ENCODE measurements at places on chromosomes 1 and 21.

DNA sequence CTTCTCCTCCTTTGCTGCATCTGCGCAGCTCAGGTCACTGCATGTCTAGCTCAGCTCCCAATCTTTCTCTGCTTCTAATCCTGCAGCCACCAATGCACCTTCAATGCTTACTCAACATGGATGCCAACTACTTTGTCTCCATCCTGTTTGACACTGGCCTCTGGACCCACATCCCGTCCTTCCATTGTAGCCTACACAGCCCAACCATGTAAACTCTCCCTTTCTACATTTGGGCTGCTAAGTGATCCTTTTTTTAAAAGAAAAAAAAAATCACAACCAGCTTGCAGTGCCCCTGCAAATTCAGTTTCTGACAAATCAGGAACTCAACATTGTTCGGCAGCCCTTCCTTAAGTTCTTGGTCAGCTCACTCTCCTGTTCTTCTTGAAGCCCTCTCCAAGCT, 9.4 kb upstream of the CRABP2 start:
- no peak for DNase-seq

- DNase-seq, result no peak
These were observed 43.5 kb upstream of the TTLL7 start for GRCh38 chr1:84042461-84042860.

DNA sequence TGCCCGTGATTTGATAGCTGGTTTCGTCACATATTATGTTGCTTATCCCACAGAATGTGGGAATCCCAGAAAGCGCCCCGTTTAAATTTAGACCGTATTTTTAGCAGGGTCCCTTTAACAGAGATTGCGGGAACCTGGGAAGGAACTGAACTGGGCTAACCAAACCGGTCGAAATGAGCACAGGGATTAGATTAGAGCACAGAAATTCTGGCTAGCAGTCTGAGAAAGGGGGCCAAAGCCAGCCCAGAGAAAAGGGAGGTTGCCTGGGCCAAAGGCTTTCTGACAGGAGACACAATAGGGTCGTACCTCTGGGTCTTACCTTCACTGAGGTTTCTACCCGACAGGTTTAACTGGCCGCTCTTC, 327 bp downstream of the LRRC40 start:
- no peak for DNase-seq

DNA sequence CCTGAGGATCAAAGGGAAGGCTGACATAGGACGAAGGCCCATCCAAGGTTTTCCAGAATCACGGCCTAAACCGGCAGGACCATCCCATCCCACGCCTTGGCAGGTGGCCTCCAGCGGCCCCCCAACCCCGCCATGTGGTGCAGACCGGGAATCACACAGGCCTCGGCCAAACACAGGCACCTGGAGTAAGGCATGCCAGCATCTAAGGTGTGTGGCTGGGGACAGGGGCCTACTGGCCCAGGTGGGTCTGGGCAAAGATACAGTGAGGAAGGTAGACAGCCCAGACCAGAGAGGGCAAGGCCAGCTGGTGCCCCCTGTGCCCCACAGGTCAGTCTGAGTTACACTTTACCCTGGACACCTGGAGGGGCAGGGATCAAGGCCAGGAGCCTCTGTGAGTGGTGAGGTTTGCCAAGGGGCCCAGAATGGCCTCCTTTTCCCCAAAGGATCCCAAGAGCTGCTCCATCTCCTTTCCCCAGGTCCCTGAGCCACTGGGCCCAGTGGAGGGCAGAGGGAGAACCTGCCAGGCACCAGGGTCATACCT, 12.7 kb upstream of the TAS1R2 start:
- no peak for DNase-seq

DNA sequence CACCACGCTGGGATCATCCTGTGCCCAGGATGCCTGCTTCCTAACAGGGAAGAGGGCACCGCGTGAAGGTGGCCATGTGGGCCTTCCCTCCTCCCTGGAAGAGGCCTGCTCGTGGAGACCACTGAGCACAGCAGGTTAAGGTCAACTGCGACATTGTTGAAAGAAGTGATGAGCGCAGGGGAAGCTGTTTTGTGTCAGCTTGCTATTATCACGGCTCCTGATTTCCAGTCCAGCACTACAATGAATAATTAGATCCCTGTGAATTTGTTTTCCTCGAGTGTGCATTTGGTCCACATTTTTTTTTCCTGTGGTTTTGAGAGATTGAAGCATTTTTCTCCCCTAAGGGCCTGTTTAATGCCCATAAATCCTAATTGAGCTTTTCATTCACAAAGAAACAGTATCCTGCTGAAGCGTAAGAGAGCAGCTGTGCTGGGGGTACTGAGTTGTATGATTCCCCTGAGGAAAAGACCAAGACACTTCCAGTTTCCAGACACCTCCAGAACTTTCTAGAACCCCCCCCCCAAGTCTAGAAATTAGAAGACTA, 204.9 kb downstream of the KCNJ6 start:
- no peak for DNase-seq

DNA sequence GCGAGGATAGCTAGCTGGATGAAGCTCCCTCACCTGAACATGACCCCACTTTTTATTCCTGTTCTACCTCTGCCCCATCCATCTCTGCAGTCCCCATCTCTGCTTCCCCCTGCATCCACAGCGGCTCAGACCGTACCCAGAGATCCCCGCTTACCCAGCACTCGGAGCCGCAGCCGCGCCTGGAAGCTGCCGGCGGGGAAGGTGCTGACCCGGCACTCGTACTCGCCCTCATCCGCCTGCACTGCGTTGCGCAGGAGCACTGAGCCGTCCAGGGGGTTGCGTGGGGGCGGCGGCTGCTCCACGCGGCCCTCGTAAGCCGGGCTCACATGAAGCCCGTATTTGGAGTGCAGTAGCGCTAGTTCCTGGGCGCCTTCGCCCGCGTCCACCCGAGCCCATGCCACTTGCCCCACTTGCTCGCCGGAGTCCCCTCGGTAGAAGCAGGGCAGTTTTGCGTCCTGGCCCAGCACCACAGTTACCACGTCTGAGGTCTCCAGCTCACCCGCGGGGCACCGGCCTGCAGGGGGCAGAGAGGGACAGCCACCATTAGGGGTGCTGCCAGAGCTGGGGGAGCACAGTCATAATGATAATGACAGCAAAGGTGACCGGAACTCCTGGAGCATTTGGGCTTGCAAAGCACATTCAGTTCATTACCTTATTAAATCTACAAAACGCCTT, 9.8 kb downstream of the NECTIN4 start:
- DNase-seq, result no peak

DNA sequence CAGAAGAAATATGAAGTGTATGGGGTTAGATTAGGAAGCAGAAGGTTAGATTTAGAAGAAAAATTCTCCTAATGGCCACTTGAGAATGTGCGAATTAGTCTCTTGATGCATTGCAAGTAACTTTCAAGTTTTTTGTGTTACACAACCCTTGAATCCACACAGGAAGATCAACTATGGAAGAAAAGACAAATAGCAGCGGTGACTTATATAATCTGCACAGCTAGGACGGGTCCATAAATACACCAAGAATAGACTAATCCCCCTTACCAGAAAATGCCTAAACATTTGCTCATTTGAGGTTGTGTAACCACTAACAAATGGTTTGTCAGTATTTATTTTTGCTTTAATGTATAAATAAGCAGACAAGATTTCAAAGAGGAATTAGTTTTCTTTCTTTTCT, 182.6 kb downstream of the TGFB2 start:
- DNase-seq, result no peak

- DNase-seq, result no peak
These were observed 3.8 kb downstream of the B4GALT2 start for GRCh38 chr1:43982808-43983207.
